ENCODE measurements at places on chromosomes 7 and 10.

DNA sequence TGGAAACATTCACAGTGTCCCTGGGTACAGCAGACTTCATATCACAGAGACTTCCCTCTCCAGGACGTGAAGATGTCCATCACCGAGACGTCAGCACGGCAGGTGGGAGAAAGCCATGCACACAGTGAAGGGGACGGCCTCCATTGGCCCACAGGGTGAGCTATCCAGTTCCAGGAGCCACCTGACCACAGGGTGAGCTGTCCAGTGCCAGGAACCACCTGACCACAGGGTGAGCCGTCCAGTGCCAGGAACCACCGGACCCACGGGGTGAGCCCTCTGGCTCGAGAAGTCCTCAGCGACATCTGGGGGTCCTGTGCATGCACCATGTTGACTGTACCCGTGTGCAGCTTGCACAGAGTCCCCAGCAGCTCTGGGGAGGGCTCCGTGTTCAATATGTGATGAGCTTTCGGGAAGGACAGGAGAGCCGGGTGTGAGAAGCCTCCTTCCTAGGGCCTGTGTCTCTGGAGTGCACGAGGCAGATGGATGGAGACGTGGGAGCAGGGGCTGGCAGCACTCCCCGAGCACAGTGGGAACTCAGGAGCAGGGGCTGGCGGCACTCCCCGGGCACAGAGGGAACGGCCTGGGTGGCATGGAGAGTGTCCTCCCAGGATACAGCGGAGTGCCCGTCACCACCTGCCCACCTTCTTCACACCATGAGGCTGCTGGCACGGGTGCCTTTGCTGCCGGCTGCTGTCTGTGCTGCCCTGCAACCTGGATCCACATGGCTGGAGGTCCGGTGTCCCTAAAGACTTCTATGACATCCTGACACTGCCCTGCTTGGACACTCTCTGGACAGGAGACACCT, 616.2 kb downstream of the DNAJB6 start:
- no peak for DNase-seq

GRCh38 chr10:50866317-50866716, 19.1 kb downstream of the A1CF start:
- no peak for DNase-seq

- DNase-seq, result no peak
These were observed 802.9 kb upstream of the COBL start for GRCh38 chr7:52119537-52119936.

- no peak for DNase-seq
These were observed 75.3 kb upstream of the CPXM2 start for GRCh38 chr10:123966896-123967231.

DNA sequence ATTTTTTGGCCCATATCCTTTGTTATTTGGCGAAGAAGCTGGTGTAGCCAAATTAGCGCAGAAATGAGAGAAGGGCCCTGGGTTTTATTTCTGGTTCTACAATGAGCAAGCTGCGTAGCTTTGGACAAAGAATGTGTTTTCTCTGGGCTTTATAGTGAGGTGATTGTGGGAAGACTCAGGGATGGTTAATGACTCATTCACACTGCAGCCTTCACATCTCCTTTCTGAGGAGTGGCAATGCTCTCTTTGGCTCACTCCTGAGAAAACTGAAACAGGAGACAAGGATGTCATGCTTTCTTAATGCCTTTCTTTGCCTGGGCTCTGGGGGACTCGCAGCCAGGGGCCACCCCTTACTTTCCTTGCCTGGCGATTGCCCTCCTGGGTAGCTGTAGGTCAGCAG, 271.0 kb upstream of the PODXL start:
- no peak for DNase-seq

DNA sequence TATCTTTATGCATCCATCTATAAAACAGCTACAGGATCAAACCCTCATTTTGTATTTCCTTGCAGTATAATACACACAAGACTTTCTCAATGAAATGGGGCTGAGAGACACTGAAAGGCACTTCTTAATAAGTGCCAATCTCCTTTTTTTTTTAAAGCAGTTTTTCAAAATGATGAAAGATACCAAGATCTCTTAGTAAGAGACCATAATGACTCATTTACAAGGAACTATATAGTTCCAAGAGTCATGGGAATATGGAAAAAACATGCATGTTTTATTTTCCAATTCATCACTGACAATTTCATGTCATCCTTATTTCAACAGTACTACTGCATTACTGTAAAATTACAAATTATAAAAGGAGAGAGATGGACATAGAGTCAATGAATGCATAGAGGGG, 973.7 kb downstream of the GATA3 start:
- no peak for DNase-seq

DNA sequence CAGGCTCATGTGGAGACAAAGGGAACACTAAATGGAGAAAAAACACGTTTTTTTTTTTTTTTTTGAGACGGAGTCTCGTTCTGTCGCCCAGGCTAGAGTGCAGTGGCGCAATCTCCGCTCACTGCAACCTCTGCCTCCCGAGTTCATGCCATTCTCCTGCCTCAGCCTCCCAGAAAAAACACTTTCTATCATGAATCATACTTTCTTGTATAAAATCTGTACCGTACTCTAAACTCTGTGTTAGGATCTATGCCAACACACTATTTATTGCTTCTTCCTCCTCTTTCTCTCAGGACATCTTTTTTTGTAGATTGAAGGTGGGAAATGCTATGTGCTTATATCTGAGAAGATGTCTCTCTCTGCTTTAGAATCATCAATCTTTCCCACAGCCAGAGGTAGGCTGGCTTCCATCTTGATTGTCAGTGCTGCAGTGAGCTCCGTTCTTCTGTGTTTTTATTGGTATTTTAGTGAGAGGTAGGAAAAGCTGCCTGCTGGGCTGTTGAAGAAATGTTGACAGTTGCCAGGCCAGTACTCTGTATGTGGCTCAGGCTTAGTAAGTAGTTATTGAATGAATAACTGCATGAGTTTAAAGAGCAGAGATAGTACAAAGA, 101.1 kb downstream of the GPR85 start:
- no peak for DNase-seq

- no peak for DNase-seq
These were observed 143.3 kb upstream of the KAT6B start for GRCh38 chr10:74683067-74683466.

DNA sequence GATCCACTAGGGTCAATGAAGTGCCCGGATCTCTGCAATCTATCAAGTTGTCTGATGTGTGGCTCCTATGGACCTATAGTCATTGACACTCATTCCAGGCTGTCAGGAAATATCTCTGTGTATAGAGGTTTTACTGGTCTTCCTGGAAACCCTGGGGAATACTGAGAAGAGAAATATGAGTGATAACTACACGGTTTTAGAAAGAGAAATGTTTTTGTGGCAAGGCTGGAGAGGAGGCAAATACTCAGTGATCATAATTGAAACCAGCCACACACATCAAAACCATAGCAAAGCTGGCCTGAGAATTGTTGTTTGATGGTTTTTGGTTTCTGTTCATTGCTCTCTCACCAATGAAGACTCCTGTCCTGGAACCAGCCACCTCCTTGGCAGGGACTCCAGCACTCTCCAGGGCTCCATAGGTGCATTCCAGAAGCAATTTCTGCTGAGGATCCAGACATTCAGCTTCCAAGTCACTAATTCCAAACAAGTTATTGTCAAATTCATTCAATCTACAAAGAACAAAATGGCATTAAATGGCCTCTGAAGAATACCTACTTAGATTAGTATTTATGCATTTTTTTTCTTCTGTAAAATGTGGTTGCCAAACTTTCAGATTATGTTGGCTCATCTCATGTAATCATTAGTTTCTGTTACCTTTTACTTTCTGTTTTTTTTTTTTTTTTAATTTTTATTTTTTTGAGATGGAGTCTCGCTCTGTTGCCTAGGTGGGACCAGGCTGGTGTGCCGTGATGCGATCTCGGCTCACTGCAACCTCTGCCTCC, 108.6 kb upstream of the ABI1 start:
- DNase-seq, result no peak

DNA sequence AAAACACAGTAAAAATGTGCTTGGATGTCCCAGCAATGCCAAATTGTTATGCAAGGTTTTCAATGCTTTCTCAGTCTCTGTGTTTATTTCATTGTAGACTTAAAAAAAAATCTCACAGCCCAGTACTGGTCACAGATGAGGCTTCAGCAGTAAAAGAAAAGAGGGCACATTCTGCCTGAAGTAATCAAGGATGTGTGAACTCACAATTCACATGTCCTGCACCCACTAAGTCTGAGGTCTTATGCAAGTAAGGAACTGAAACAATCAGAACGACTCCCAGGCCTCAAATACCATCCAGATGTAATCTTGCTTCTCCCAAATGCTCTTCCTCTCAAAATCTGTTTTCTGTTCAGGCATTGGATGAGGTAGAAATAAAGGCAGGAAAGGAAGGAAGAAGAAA, 33.7 kb downstream of the ADRB1 start:
- no peak for DNase-seq

DNA sequence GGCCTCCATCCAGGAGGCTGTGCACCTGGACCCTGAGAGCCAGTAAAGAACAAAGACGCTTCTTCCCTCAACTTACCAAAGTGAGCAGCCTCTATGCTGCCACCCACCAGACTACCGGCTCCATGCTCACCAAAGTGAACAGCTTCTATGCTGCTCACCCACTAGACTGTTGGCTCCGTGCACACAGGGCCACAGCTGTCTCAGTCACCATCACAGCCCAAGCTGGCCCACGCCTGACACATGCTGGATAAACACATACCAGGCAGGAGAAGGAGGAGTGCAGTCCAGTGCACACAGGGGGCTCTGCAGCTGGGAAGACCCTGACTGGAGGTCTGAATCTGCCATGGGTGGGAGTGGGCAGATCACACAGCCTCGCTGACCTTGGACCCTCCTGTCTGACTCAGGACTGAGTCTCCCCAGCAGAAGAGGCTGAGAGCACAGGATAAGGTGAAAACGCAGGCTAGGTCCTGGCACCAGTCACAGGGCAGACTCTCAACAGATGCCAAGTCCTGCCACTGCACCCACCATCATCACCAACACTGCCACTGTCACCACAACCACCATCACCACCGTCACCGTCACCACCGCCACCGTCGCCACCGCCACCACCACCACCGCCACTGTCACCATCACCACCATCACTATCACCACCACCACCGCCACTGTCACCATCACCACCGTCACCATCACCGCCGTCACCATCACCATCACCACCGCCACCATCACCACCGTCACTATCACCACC, 130.9 kb downstream of the MAD1L1 start:
- no peak for DNase-seq

- DNase-seq, result no peak
These were observed 92.0 kb upstream of the FAM180A start for GRCh38 chr7:135840591-135840990.

DNA sequence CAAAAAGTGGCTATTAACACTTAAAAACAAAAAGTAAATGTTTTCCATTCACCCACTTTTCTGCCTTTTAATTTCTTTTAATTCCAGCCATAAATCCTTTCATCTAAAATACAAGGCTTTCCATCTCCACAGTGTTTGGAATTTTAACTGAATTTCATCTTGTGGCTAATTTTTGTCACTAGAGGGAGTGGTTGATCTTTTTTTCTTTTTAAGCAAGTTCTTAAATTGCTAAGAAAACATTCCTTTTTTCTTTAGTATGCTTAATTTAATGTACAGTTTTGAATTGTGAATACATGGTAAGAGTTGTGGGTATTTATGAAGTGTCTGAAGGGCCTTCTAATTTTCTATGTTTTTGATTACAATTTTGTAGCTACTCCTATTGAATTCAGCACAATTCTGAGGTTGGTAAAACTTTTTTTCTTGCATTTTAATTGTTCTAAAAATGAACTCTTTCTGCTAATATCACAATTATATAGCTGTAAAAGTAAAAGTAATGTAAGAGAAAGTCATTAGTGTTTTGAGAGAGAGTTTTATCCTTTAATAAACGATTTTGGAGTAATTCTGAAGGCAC, 54.9 kb upstream of the ANK3 start:
- no peak for DNase-seq

DNA sequence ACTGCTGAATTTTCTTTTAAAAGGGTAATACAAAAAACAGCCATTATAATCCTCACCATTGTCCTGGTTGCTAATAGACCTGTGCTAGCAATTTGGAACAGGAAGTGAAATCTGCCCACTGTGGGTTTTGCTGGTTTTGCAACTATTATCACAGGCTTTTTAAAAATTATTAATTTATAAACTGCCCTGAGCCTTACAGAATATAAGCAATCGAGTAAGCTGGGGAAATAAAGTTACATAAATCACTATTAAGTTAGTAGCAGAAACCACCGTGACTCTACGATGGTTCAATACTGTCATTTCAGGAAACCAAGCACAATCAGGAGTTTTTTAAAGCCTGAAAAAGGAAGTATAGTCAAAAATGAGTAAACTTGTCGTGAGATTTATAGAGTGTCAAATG, 62.3 kb downstream of the TMEM26 start:
- DNase-seq, result no peak

DNA sequence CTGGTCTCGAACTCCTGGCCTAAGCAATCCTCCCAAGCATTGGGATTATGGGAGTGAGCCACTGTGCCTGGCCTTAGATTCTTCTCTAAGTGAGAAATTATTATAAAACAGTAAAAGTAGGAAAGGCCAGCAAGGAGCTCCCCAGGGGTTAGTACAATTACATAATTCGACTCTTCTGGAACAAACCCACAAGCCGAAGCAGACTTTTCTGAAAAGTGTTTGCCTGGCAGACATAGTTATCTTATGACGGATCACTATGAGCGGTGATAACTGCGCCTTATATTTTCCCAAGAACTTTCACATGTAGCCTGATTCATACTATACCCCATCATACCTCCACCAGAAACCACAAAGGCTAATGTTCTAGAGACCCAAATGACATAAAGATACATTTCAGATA, 30.2 kb upstream of the SH3PXD2A start:
- no peak for DNase-seq

GRCh38 chr10:30827531-30828120, 198.1 kb upstream of the LYZL2 start:
- DNase-seq, result no peak

GRCh38 chr7:83072576-83073517, 89.8 kb downstream of the PCLO start:
- no peak for DNase-seq

DNA sequence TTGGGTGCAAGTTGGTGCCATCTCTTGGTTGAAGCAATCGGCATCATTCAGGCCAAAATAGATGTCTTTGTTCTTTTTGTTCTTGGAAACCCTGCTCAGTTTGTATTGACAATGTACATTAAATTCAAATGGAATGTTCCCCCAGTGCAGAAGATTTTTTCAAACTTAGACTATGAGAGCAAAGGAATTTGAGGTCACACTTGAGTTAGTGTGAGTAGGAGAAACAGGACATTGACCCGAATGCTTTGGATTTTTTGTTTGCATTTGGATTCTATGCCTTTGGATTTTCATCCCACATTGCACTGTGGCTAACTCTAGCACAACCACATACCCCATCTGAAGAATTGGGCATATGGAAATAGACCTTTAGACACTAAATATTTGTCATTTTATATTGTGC, 480.0 kb downstream of the GALNT17 start:
- no peak for DNase-seq

GRCh38 chr7:144862612-144863319, 26.9 kb upstream of the TPK1 start:
- no peak for DNase-seq

GRCh38 chr10:93874309-93875031, 19.3 kb upstream of the SLC35G1 start:
- no peak for DNase-seq
